Forelimb muscle (tissue), 1 donor: ENCODE measurements at places on chromosomes 5 and 9.

DNA sequence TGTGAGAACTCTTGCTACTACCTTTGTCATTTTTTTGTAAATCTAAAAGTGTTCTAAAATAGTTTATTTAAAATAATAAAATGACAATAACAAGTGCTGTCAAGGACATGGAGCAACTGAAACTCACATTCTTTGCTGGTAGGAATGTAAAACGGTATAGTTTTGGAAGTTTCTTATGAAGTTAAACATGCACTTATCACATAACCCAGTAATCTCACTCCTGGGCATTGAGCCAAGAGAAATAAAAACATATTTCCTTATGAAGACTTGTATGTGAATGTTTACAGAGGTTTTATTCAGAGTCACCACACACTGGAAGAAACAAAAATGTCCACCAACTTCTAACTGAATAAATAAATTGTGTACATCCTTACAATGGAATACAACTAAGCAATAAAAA is 46.0 kb upstream of the COL15A1 start:
- no peak for DNase-seq

- DNase-seq: no peak
Observed at GRCh38 chr5:30401479-30402058, 791.9 kb upstream of the CDH6 start.

GRCh38 chr9:110282739-110283081 is 26.4 kb upstream of the TXN start:
- DNase-seq: no peak

DNA sequence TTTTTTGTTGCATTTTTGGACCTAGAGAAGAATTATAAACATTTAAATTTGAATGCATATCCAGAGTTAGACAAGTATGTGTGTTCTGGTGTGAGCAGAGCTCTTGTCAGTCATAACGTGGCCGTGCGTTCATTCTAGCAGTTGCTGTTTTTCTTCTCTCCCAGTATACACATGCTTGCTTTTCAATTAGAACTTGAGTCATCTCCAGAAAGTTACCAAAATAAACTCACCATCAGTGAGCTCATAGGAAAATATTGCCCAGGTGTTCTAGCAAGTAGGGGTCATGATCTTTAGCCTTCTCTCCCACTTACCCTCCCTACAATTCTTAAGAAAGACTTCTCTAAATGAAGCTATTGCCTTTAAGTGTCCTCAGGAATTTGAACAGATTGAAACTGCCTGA is 247.5 kb upstream of the TUT7 start:
- DNase-seq: no peak

- DNase-seq: no peak
Observed at GRCh38 chr9:109118808-109119438, 824 bp downstream of the TMEM245 start.

GRCh38 chr5:149344151-149344550 is 1.1 kb upstream of the GRPEL2 start:
- DNase-seq: no peak

GRCh38 chr5:37932450-37932849 is 92.6 kb upstream of the GDNF start:
- DNase-seq: no peak

- no peak for DNase-seq
Observed at GRCh38 chr9:120191141-120191540, 388.8 kb downstream of the CDK5RAP2 start.

DNA sequence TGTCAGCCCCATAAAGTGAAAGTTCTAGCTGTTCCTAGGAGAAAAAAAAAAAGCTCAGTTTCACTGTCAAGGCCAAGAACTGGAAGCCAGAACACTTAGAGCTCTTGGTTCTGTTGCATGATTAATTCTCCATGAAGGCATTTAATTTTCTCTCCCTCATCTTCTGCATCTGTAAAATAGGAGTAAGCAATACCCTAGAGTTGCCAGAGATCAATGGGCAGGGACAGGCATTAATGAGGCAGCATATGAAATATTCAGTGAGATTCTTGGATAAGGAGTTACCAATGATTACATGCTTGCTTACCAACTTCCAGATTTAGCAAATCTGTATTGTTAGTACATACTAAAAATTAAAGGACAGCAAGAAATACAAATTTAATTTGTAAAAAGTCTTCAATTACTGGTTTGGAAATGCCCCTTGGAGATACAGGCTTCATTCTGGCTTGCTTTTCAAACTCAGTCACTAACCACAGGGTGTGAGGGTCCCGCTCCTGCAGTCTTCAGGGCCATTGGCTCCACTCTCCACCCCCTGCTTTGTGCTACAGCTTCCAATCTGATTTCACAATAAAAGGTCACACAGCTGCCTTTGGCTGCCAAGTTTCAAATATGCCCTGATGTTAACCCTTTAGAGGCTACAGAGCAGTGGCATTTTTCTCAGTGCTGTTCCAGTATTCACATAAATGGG is 624.6 kb downstream of the BNC2 start:
- no peak for DNase-seq

DNA sequence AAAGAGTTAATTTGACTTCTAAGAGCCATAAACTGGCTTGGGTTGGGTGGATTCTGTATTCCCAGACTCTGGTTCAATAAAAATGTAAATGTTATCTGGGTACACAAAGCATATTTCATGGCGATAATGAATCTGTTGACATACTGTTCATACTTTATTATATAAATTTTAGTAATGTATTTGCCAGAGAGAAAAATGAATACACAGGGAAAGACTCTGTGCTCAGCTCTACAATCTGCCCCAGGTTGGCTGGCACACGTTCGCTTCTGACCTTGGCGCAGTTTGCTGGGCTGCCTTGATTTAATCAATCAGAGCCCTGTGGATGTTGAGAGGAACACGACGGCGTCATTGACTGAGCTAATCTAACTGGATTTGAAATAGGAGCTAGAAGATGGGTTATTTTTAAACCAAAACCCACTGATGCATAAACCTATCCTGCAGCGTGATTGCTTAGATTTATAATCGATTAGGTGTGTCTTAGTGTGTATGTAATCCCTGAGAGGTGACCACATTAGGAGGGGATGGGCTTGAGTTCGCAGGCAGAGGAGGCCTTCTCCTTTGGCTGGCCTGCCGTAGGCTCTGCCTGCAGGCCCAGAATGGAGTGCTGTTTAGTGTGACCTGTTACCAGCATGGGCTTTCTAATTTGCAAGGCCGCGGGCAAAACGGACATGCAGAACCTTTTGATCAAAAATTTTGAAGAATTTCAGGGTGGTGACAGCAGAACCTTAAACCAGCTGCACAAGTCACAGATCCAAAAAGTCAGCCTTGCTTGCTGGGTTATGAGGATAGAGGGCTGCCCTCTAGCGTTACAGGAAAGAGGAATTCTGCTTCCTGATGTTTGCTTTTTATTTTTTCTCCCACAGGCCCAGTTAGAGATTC is 3.9 kb upstream of the ADCY2 start:
- no peak for DNase-seq

- no peak for DNase-seq
Observed at GRCh38 chr9:91777292-91777830, 172.7 kb downstream of the ROR2 start.

DNA sequence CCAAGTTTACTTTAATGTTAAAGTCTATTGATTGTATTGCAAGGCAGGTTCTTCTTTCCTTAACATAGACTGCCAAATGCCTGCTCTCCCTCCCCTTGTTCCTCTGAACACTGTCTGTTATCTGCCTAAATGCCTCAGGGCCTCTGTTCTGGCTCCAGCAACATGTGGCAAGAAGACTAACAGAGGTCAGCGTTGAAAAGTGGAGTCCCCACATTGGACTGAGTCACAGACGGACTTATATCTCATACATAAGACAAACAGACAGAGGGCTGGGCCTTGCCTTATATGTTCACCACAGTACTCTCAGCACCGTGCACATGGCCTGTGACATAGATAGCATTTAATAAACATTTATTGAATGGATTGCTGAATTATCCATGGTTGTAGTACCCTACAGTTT is 91.4 kb downstream of the TSSK1B start:
- no peak for DNase-seq

DNA sequence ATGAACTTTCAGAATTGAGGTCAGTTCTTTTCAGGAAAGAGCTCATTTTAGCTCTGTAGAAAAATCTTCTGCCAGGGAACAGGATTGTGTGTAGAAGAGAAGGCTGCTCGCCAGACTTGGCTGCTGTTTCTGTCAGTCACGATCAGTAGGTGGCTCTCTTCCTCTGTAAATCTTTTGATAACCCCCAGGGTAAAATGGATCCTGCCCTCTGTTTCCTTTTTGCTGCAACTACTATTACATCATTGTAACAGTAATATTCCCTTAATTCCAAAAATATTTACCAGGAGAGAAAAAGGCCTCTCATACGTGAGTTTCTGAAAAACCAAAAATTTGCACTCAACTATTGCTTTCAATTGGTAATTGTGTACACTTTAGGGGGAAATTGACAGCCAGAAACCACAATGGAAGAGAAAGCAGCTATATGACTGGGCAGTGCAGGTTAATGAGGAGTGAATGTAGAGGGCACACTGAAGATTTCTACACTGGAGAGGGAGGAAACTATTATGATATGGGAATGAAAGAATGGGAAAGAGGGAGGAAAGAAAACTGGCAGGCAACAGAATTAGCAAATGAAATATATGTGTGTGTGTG is 12.3 kb downstream of the IFNA21 start:
- DNase-seq: no peak

- DNase-seq: peak; percentile 65
Observed at GRCh38 chr5:149497357-149497756, 53.9 kb downstream of the CSNK1A1 start.

- DNase-seq: no peak
Observed at GRCh38 chr5:119273391-119273839, 82.4 kb upstream of the TNFAIP8 start.

DNA sequence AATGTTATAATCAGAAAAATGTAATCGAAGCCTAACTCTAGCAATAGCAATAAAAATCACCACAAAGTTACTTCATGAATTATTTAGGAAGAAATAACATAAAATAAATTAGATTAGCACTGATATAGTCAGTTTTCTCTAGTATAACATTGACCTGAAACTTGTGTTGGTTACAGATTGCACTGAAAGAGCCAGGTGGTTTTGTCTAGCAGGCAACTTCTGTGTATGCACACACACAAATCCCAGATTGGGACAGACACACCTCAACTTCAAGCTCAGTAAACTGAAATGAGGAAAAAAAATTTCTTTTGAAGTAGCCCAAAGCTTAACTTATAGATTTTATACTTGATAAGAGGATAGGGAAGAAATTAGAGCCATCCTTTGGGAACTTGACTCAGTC is 129.3 kb downstream of the EFNA5 start:
- no peak for DNase-seq

- no peak for DNase-seq
Observed at GRCh38 chr5:140568443-140569063, 3.9 kb downstream of the SLC35A4 start.

DNA sequence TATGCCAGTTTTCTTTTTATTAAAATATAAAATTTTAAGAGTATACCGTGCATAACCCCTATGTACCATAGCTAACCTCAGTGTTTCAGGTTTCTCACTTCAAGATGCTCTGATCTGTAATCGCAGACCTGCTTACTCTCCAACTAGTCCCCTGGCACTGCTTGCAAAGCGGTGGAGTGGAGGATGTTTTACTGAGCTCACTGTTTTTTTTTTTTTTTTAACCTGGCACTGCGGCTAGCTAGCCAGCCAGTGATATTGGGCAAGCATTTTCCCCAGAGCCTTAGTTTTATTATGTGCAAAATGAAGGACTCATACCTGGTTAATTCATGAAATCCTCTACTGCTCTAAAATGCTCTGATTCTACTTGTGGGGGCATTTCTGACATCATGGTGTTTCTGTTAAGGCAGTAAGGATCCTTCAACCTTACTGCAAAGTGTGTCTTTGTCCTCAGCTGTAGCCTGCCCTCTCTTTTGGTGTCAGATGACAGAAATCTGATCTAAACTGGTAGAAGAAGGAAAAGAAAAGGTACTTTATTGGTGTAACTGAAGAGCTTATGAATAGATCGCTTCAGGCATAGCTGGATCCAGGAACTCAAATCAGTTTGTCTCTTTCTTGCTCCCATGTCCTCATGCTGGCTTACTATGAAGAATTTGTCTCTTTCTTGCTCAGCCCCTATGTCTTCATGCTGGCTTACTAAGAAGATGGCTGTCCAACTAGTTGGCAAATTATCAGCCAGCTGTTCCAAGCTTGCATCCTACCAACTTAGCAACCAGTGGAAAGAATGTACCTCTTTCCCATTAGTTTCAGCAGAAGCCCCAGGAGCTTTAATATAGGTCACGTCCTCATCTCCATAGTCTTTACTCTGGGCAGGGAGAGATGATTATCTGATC is 59.8 kb downstream of the DOCK2 start:
- DNase-seq: no peak

- DNase-seq: no peak
Observed at GRCh38 chr5:67814569-67815311, 400.8 kb upstream of the PIK3R1 start.

GRCh38 chr5:39020458-39020857 is 53.7 kb downstream of the RICTOR start:
- DNase-seq: no peak

GRCh38 chr5:17356551-17356950 is 139.1 kb downstream of the BASP1 start:
- no peak for DNase-seq

DNA sequence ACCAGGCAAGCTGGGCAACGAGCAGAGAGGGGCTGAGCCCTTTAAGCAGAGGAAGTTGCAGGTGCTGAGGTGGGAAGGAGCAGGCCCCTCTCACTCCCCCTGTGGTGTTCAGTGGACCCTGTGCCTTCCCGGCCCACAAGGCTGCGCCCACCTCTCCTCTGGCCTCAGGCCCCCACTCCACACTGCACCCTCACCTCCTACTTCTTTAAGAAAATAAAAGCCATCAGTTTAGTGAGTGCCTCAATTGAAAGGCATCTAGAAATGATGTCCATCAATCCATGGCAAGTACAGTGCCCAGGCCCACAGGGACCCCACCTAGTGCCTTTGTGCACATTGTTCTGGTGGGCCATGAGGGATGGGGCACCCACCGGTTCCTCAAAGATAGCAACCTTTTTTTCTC is 158.0 kb downstream of the PAX5 start:
- no peak for DNase-seq

DNA sequence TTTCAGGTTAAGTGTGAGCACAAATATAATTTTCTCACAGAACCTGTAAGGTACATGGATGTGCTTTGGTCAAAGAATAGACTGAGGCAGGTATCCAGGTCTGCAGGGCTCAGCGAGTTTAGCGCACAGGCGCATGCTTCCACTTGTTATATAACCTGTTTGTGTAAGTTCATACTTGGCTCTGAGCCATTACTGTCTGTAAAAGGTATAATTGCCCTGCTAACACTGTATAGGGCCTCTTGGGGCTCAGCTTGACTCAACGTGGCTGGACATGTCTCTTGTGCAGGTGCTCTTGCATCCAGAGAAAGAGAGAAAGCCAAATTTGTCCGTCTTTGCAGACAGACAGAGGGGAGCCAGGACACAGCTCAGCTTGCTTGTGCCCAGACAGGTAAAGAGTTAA is 759.6 kb downstream of the MTRR start:
- DNase-seq: no peak

- DNase-seq: no peak
Observed at GRCh38 chr5:72194846-72195245, 87.6 kb downstream of the MAP1B start.

- DNase-seq: no peak
Observed at GRCh38 chr9:112868461-112868860, 22.2 kb downstream of the SLC46A2 start.

- no peak for DNase-seq
Observed at GRCh38 chr5:76074487-76075065, 8.6 kb upstream of the SV2C start.

- no peak for DNase-seq
Observed at GRCh38 chr9:135478829-135479468, 633 bp upstream of the PPP1R26 start.

GRCh38 chr5:163306421-163306820 is 131.0 kb upstream of the CCNG1 start:
- DNase-seq: no peak

GRCh38 chr9:112520656-112521055 is 34.0 kb downstream of the KIAA1958 start:
- DNase-seq: no peak

GRCh38 chr5:14172149-14172795 is 29.1 kb downstream of the TRIO start:
- no peak for DNase-seq
